ENCODE measurements at places on chromosomes 13 and 19.
A peak's percentile ranks its signal among the peaks of the same experiment; 100 is the strongest.

DNA sequence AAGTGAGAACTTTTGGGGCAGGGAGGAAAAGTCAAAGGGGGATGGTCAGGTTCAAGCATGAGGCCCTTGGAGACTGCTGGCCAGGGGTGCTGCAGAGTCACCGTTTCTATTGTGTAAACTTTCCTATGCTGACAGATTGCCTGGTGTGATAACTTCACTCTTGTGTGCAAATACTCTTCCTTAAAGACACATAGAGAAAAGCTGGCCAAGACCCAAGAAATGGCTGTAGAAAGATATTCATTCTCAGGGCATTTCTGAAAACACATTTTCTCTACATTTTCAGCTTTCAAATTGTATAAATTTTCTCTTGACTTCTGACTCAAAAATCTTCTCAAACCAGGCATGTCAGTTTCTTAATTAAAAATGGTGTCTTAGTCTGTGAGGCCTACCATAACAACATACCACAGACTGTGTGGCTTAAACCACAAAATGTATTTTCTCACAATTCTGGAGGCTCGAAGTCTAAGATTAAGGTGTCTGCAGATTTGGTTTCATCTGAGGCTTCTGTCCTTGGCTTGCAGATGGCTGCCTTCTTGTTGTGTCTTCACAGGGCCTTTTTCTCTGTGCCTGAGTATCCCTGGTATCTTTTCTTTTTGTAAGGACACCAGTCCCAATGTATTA, 304.5 kb downstream of the KCNRG start:
- no peak for DNase-seq

GRCh38 chr13:26262156-26262555, 8.2 kb downstream of the CDK8 start:
- no peak for DNase-seq

GRCh38 chr13:101465877-101466276, 13.4 kb downstream of the ITGBL1 start:
- no peak for DNase-seq

DNA sequence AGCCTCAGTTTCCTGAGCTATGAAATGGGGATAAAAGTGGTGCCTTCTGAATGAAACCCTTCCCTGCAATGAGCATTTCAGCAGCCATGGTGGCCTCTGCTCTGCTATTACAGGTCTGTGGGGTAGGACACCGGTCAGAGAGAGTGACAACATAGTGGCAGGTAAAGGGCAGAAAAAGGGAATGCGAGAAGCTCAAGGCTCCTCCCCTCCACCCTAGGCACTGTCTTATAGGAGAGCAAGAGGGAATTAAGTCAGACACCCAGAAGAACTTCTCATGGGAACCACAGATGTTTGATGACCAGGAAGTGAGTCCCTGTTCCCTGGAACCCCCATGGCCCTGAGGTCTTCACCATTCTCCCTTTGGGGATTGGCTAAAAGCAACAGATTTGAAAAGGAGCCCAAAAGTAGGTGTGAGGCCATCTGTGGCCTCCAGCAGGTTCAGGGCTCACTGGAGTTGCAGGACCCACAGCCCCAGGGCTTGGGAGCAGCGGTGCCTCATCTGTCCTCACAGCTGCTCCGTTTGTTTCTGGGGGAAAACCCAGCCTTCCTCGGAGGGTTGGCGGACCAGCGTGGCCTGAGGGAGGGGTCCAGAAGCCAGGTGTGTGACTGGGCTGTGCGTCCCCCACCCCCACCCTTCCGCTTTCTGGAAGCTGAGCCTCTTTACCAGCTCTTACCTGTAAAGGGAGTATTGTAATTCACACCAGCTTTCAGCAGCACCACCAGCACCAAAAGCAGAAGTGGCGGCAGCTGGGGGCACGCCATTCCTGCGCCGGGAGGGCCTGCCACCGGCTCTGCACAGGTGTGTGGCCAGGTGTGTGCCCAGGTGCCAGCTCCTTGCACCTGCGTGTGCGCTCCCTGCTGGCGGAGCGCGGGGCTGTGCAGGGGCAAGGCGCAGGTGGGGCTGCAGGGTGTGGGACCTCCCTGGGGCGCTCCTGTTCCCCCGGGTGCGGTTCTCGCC, 19.4 kb downstream of the IQCN start:
- DNase-seq: no peak

- no peak for DNase-seq
Observed at GRCh38 chr13:109707742-109708617, 78.4 kb downstream of the IRS2 start.

DNA sequence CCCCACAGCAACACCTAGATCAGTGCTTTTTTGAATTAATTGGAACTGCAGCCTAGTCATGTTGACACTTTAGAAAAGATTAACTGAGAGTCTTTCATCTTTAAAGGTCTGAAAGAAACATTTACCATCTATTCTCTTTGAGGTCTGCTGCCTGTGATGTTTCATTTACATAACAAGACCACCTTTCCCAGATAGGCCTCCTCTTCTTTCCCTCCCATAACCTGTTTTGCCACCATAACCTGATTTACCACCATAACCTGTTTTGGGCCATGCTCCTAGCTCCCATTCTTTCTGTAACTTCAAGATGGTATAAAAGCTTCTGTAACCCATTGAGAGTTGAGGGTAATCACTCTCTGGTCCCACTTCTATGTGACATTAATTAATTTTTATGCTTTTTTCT, 320.8 kb downstream of the PCDH20 start:
- DNase-seq: no peak

DNA sequence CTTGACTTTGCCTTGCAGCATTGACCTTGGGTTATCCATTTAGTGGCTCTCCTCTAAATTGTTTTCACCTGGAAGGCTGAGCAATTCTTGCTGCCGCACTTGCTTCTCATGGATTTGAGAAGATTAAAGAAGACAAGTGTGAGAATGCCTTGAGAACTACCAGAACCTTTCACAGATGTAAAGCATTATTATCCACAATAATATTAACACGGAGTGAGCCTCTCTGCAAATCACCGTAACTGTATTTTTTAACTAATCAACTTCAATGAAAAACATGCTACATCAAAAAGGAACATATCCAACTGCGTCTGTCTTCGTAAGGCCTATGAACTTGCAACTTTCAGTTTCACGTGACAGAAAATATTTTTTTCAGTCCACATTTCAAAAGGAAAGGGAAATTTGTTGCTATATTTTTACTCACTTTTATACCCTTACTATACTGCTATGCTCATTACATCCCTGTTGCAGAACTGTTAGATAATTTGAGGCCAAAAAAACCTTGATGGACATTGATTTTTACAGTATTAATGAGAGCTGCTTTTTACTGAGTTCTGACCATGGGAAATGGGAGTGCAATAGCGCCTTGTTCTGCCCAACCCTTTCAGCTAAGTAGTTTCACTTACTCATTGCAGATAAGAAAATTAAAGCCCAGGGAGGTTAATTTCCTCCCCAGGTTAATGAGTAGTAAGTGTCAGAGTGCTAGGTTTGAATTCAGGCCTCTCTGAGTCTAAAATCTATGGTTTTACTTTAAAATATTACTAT, 93.8 kb upstream of the RAP2A start:
- no peak for DNase-seq

GRCh38 chr13:102721800-102722231, 27.0 kb upstream of the METTL21C start:
- no peak for DNase-seq

DNA sequence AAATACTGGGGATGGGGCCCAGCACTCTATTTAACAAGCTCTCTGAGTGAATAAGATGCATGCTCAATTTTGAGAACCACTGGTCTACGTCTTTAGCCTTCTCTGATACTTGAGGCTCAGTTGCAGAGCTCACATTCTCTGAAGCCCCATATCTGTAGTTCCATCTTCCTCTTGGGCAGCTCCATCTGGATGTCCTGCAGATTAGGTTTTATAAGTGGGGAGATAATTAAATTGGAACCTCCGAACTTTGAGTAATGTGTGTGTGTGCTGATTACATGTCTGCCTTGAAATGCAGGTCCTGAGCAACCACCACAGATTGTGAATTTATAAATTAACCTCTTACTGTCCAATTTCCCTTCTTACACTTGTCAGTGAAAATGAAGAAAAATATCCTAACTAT, 7.2 kb upstream of the RASL11A start:
- no peak for DNase-seq

DNA sequence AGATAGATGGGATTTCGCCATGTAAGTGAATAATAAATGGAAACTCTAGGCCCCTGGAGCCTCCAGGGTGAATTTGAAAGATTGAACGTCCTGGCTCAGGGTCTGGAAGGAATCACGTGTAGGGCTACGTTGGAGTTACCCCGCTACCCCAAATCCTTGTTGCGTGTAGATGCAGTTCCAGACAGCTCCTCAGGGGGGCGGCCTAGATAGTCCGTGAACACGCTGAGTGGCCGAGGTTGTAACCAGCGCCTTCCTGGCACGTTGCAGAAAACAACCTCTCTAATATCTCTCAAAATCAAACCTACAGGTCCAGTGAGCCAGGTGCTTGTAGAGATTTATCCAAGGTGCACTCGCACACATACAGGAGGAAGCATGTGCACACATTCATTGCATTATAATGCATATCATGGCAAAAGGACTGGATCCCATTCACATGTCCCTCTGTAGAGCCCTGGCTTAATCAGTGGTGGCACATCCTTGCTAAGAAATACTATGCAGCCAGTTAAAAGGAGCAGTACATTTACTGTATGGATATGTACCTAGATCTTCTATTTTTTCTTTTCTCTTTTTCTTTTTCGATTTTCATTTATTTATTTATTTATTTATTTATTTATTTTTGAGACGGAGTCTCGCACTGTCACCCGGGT, 2.5 kb upstream of the KEAP1 start:
- DNase-seq: peak; percentile 73

- no peak for DNase-seq
Observed at GRCh38 chr13:94431987-94432386, 47.5 kb downstream of the DCT start.

- DNase-seq: no peak
Observed at GRCh38 chr19:4043966-4044715, 22.6 kb downstream of the ZBTB7A start.

- no peak for DNase-seq
Observed at GRCh38 chr13:83761631-83762030, 120.6 kb downstream of the SLITRK1 start.

DNA sequence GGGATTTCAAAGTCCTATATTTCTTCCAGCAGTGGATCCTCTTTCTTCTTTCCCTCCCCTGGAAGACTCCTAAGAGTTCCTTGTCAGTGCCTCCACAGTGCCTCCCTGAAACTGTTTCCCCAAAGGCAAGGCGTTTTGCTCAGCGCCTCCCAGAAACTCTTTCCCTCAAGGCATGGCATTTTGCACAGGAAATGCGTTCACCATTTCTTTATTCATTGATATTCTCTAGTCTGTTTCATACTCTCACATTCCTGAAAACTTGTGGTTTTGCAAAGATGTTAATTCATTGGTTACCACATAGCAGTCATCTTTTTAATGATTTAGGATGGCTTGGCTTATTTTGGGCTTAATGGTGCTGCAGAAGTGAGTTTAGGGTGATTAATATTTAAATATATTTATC, 177.3 kb upstream of the SLC10A2 start:
- DNase-seq: no peak

GRCh38 chr19:2610637-2611482, 91.6 kb downstream of the GNG7 start:
- peak; percentile 75 for DNase-seq

DNA sequence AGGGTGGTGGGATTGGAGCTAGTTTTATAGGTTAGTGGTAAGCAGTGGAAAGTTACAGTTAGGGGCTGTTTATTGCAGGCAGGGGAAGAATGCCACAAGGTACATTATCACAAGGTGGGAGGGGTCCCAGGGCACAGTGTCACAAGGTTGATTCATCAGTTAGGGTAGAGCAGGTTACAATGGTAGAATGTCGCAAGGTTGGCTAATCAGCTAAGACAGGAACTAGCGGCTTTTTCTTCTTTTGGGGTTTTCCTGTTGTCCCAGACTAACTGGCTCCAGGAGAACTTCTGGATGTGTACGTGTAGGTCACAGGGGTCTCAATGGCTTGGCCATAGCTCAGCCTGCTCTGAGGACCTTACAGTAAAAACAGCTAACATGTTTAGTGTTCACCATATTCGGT, 1221.1 kb downstream of the SLITRK1 start:
- DNase-seq: no peak
